ENCODE measurements at places on chromosomes 12 and 14.

GRCh38 chr12:126668538-126668937 is 1598.4 kb upstream of the TMEM132C start:
- no peak for DNase-seq

- DNase-seq, result no peak
Observed at GRCh38 chr12:103198499-103198898, 241.0 kb downstream of the ASCL1 start.

DNA sequence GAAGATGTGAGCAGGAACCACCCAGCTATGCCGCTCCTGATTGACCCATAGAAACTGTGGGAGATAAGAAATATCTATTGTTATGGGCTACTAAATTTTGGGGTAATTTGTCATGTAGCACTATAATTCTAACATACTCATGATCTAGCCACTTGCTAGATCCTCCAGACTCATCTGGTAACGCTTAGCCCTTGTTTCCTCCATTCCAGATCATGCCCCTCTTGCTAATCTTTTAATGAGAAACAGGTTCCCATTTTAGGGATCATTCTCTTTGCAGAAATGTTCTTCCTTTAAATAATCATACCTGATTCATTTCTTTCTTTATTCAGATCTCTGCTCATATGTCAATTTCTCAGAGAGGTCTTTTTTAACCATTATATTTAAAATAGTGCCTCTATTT is 3.8 kb upstream of the ARHGDIB start:
- no peak for DNase-seq

- no peak for DNase-seq
Observed at GRCh38 chr14:74638966-74639365, 26.9 kb upstream of the LTBP2 start.

DNA sequence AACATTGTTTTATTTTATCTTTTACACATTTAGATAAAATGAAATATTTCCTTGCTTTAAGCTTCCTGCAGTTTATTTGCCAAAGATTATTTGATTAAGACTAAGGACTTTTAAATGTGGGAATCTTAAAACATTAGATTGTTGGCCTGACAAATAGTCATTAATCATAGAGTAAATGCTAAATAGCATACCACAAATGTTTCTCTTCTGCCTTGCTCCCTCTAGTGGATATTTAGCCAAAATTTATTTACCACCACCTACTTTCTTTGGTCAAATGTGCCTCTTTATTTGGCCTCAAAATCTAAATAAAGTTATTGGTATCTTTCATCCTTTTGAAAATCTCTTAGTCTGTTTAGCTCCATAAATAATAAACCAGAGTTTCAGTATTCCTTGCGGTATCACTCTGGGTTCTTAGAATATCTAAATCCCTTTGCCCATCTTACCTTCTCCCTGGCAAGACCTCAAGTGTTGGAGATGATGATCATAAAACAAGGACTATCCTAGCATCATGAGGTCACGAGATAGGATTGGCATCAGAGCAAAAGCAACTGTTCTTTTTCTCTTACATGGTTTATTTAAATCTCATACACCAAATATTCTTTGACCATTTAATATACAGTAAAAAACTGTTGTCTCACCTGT is 150.6 kb upstream of the AEBP2 start:
- no peak for DNase-seq

GRCh38 chr14:75513911-75514672 is 8.2 kb upstream of the BATF start:
- DNase-seq, result no peak

DNA sequence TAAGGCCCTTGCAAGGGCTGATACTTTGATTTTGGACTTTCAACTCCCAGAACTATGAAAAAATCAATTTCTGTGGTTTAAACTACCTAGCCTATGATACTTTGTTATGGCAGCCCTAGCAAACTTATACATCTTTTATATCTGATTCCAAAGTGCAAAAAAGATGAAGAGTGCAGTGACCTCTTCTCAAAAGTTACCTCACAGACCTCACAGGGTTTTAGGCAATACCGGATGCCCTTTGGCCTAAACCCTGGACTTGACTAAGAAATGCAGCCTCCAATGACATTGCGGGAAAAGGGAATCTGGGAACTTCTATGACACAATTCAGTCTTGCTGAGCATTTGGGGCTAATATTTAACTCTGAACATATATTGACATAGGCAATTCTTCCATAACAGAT is 63.3 kb downstream of the IGF1 start:
- DNase-seq, result no peak

DNA sequence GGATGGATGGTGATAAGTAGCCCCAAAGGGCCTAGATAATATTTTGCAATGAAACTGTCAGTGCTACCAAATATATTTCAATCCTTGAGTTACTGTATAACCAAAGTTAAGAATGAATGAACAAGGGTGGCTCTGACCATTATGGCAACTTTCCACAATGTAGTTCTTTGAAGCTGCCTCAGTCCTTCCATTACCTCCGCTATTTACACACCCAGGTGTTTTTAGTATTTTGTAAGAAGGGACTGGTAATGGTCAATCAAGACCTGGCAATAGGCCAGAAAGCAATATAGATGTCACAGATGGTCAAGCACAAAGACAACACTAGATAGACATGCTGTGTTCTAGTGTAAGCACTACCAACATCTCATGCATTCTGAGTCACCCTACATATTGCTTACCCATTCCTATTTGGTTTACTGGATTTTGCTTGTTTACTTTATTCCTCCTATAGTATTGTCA is 16.3 kb downstream of the DUSP16 start:
- DNase-seq, result no peak

DNA sequence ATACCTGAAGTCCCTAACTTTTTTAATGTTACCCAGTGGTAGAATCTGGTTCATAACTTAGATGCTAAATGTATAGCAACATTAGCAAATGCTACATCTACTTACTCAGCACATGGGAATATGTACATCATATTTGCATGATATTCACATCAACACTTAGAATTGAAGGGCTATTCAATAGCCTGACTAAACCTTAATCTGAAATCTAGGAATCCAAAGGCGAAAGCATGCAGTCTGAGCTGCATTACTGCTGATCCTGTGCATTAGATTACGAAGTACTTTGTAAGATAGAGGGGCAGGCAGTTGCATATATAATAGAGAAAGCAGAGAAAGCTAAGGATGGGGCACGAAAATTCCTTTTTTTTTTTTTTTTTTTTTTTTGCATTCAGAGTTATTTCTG is 40.4 kb downstream of the SLC38A4 start:
- DNase-seq, result no peak

DNA sequence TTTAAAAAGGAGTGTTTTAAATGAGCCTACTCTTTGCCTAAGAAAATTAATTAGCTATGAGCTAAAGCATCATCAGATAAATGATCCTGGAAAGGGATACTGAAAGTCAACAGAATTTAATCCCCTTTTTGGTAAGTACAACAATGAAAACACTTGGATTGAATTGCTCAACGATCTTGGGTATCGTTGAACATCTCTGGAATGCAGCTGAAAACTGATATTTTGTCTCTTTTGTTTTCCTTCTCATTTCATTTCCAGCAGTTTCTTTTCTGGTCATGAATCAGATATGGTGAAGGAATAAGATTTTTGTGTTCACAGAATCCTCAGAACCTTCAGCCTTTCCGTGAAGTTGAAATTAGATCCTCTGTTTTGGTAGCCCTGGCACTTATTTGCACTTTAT is 771.2 kb downstream of the FSCB start:
- DNase-seq, result no peak

DNA sequence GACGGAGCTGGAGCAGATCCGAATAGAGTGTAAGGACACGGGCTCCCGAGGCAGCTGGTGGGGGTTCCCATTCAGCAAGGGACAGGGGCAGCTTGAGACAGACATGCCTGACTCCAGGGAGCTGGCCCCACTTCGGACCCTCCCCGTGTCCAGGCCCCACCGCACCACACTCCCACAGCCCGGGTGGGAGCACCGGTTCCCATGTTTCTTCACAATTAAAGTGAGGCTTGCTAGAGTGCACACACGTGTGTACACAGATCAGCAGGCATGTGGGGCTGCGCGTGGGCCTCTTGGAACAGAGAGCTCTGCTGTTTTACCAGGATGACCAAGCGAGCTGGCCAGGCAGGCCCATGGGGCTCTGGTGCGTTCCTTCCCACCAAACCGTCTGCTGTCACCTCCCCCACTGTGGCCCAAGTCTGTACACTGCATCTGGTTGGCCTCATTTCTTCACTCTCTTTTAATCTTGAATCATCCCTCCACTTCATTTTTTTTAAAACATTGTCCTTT is 48.0 kb downstream of the SLC6A12 start:
- DNase-seq, result no peak

DNA sequence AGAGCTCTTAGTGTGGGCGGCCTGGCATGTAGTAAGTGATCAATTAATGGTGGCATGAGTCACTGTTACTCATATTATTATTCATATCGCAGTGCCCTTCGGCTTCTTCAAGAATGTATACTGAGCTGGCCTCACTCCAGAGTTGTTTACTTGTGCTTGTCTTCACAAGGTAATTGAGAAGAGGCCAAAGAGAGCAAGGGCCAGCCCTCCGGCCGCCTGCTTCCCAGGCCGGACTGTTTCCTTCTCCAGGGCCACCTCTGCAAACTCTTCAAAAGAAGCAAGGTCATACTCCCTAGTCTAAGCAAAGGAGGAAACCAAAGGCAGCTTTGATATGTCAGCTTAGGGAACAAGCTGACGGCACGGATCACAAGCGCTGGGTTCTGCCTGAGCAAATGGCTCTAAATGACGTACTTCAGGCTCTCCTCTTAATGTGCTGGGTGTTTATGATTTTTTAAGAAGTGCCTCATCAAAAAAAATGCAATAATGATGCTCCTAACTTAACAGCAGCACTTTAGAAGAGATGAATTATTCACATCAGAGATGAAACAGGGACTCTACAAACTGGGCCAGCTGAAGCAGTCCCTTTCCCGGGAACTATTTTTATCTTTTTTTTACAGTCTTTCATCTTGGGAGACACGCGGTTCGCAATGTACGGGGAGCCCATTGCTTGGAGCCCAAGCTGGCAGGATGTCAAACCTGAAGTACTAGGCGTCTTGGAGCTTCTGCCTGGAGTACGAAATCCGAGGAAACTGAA is 65.6 kb upstream of the DLK1 start:
- peak; percentile 73 for DNase-seq

- no peak for DNase-seq
Observed at GRCh38 chr12:113880326-113880725, 85.8 kb downstream of the RBM19 start.

DNA sequence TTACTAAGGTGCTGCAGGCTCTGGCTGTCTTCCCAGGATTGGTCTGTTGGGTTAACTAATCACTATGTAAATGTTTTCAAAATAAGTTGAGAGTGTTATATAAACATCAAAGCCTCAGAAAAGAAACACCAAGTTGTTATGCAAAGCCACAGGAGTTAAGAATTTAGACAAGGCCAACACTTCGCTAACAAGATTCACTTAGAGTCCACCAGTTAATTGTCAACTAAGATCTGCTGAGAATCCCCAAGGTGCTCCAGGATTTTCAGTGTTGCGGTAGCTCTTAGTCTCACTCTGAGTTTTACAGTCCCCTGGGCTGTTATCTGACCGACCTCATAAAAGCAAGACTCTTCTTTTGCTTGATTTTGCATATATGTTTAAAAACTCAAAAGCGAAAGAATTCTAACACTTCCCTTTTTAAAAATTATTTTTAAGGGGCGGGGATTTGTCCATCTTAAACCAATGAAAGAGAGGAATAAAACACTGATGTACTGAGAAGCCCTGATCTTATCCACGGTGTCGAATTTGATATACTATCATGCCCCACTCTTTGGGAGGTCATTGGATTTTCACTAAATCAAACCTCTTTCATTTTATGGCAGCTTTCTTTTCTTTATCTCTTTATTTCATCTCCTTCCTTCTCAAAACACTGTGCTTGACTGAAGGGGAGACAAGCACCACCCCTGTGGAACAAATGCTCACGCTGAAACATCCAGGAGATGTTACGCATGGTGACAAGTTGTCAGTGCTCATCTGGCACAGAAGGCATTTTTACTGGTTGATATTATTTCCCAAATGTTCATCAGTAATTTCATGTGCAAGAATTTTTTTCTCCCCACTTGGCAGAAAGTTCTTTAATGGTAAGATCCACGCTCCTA is 7.0 kb downstream of the NIN start:
- no peak for DNase-seq

DNA sequence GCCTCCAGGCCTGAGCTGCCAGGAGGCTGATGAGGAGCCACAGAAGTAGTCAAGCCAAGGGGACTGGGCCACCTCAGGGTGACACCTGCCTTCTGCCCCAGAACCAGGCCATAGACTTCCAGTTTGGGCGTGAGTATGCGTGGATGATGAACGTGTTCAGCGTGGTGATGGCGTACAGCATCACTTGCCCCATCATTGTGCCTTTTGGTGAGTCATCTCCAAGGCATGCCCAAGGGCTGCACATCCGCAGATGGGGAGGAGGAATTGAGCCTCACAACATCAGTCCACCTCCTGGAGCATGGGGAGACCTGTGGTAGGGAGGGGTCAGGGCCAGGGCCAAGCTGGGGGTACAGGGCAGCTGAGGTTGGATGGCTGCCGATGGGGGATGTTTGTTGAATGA is 22.3 kb downstream of the NGB start:
- DNase-seq, result peak; percentile 7

DNA sequence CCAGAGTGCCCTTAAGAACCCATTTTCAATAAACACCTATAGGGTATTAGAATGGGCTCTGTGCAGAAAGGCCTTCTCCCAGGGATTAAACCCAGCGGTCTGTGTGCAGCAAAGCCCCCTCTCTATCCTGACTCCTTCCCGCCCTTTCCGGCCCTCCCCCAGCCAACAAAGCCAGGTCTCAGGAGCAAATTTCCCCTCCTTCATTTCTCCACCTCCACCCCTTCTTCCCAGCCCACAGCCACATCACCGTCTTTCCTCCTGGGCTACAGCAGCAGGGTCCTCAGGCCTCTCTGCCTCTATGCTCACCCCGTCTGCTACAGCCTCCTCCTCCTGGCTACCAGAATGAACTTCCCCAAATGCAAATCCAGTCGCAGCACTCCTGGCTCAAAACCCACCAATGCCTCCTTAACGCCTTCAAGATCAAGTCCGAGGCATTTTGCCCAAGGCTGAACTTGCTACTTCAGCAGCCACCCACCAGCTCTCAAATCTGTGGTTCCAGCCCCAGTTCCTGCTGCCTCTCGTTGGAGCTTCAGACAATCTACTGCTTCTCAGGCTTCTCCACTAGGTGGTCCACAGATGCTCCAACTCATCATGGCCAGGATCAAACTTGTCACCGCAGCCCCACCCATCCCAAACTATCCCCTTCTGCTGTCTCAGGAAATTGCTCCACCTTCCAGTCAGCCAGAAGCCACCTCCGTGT is 134.8 kb downstream of the BCL11B start:
- DNase-seq, result no peak

GRCh38 chr14:73814153-73814552 is 37.5 kb upstream of the PTGR2 start:
- DNase-seq, result no peak

GRCh38 chr14:94560291-94560665 is 964 bp upstream of the SERPINA4 start:
- no peak for DNase-seq
